Hematopoietic multipotent progenitor cell (in vitro differentiated cells): ENCODE measurements at places on chromosomes 5 and 9.

DNA sequence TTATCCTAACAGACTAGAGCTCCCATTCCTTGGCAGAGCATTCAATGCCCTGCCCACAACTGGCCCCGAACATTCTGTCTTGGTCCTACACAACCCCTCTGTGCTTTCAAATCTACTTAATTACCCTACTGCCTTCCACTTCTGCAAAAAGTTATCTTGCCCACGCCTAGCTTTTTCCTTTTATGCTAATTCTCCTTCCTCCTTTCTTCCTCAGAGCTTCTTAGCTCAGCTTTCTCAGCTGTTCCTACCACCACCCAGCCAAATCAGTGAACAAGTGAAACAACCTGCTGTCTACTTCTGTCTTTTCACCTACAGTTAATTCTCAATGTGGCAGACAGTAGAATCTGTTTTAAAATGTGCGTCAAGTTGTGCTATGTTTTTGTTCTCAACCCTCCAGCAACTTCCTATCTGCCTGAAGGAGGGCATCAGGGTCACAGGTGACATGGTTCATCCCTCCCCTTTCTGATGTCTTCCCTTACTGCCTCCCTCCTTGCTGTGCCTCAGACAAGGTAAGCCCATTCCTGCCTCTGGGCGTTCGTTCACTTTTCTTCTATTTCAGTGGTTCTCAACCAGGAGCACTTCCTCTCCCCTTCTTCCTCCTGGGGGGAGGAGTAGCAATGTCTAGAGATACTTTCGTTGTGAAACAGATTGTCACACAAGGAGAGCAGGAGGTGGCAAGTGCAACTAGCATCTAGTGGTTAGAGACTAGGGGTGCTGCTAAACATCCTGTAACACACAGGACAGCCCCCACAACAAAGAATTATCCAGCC lies 1.3 kb upstream of the REEP5 start:
- peak; percentile 18 for DNase-seq

GRCh38 chr9:5552301-5552700 lies 42.0 kb downstream of the PDCD1LG2 start:
- no peak for DNase-seq

- DNase-seq = no peak
Measured at GRCh38 chr9:89357331-89358197, 39.3 kb downstream of the SECISBP2 start.

DNA sequence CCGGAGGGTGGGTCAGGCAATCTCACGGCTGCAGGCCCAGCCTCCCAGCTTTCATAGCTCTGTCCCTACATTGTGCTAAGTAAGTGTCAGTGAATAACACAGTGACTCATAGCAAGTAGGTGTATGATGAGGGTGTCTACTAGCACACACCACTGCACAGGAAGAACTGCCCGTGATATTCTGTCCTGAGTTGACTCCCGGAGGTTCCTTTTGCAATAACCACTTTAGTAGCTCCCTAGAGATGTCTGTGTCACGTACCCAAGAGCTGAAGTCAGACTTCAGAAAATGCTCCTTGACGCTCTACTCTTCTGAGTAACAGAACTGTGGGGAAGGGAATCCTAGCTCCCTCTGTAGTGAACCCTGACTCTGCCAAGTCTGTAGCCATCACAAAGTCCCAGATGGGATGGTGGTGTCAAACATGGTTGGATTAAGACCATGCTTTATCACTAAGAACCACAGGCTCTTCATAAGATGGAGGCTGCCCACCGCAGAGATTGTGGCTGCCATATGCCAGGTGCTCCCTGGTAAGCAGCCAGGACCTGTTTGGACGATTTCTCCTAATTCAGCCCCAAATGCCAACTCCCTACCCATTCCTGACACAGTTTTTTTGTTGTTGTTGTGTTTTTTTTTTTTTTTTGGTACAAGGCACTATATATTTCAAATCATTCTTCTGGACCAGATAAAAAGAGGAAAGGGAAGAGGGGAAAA lies 352.6 kb upstream of the PANK3 start:
- no peak for DNase-seq

DNA sequence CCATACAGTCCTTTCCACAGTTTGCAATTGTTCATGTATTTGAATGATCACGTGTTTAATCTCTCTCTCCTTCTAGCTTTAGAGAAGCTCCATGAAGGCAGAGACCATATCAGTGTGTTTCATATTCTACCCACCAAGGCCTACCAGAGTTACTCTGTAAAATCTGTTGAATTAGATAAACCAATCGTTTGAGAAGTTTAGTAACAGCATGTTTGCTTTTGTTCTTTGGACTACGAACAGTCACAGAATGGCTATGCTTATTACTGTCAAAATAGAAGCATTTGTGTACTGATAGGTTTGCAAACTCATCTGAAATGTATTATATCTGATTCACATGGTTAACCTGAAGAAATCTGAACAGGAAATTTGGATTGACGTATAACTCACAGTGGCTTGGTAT lies 93.8 kb downstream of the ITGA1 start:
- no peak for DNase-seq

GRCh38 chr9:35042081-35042604 lies 30.3 kb downstream of the VCP start:
- DNase-seq = no peak

DNA sequence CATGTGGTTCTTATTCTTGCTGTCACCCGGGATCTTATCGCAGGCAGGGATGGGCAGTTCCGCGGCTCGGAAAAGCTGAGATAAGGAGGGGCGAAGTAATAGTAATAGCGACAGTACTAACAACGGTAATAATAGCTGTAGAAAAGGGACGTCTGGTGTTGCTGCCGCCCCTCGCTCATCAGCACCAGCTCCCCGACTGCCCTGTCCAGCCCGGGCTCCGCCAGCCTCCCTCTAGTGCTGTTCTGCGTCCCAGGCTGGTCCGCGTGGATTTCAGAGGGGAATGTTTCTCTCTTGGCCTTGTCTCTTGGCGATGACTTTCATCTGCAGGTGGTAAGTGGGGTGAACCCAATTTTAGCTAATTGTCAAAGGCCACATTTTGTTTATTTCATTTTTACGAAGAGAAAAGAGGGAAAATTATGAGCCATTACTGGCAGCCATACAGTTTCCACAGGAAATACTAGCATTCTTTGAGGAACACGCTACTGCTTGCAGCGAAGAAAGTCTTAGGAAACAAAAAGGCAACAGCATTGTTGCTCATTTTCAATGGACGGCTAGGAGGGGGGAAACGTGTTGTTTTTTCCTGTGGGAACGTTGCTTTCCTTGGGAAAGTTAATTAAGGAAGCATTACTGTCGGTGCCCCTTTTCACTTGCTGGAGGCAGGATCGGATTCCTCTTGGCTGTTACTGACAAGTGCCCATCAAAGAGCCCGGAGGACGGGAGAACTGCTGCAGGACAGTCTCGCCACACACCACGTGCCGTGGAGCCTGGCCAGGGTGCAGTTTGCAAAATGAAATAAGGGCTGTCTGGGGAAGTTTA lies 762 bp downstream of the SNCAIP start:
- peak; percentile 5 for DNase-seq

DNA sequence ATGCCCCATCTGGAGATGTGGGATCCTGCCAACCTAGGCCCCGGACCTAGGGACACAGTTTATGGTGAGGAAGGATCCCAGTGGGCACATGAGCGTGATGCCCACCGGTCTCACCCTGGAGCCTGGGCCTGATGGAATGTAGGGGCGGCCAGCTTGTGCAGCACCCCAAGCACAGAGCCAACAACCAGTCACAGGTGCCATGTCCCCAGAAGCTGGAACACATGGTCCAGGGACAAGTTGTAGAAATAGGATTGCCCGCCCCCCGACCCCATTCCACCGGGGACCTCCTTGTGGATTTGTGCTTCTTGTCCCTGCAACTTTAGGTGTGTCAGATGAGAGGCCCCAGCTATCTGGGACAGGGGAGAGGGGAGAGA lies 48.9 kb downstream of the C9orf50 start:
- DNase-seq = no peak

DNA sequence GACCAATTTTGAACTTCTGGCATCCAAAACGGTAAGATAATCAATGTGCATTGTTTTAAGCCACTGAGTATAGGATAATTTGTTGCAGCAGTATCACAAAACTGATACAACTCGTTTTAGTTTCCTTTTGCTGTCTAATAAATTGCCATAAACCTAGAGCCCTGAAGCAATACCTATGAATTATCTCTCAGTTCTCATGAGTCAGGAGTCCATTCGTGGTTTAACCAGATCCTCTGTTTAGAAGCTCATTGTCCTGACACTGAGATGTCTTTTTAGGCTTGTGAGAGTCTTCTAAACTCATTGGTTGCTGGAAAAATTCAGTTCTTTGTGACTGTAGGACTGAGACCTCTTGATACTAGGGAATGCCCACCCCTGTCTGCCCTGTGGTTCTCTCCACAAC lies 262.9 kb downstream of the SEMA5A start:
- no peak for DNase-seq

DNA sequence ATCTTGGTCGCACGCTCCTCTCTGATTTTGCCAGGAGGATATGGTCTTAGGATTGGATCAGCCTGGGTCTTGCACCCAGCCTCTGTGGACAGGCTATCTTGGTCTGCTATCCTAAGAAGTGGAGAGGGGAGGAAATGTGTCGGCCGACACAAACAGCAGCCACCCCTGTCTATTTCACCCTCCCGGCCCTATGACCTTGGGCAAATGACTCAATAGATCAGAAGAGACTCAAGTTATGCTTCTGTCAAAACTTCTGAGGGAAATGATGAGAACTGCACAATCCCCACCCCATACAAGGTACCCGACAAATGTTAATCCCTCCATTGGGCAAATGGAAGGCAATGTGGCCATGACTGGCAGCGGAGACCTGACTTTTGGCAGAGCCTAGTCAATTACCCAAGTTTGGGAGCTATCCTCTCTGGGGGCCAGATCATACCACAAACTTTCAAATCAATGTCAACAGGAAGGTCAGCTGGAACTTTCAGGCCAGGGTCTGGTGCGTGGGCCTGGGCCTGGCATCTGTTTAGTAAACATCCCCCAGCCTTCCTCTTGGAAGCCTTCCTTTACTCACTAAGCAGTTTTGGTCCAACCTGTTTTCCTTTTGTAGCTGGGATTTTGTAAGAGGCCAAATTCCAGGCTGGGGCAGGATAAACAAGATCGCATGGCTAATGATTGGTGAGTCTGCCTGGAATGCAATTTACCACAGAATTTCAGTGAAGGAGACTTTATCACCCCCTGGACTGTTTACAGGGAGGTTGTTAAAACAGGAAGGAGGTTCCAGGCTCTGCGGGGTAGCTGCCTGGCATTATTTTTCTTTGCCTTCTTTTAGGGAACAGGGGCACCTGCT lies 64.2 kb upstream of the CPEB4 start:
- no peak for DNase-seq

- DNase-seq = no peak
Measured at GRCh38 chr5:80036615-80037014, 1.5 kb downstream of the THBS4 start.

- no peak for DNase-seq
Measured at GRCh38 chr9:114015607-114016006, 62.5 kb downstream of the AMBP start.
